ENCODE measurements at places on chromosomes 7 and 10.

DNA sequence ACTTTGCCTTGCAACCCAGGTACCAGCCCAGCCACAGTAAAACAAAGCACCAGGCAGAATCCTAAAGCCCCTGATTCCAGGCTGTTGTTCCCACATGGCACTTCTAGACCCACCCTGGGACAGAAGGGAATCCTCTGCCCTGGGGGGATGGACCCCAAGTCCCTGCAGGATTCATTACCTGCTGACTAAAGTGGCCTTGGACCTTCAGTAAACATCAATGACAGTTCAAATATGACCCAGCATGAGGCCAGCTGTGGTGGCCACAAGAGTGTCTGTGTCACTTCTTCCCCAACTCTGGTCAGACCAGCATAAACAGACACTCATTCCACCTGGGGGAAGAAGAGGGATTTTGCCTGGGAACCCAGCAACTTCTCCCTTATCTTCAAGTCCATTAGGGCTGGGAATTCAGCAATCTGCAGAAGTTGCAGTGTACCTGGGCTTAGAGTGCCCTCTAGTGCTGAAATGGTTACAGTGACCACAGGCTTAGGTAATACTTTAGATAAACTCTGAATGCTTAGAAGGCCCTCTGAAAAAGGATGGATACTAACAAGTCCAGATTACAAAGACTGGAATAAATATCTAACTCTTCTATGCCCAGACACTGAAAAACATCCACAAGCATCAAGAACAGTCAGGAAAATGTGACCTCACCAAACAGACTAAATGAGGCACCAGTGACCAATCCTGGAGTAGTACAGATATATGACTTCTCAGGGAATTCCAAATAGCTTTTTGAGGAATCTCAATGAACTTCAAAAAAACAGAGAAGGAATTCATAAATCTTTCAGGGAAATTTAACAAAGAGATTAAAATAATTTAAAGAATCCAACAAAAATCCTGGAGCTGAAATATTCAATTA lies 108.5 kb upstream of the TMEM168 start:
- DNase-seq = no peak

DNA sequence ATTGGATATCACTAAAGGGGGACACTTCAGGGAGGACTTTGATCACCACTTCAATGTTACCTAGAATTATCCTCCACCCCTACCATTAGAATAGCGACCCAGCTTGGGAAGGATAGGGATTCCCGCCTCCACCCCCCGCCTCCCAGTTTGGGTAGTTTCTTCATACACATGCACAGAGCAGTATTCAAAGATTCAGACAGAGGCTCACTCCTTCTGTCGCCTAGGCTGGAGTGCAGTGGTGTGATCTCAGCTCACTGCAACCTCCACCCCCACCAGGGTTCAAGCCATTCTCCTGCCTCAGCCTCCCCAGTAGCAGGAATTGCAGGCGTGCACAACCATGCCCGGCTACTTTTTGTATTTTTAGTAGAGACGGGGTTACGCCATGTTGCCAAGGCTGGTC lies 1166.1 kb downstream of the TYW1 start:
- no peak for DNase-seq

- no peak for DNase-seq
These were observed 270.0 kb upstream of the PPP2R2D start for GRCh38 chr10:131630772-131631258.

DNA sequence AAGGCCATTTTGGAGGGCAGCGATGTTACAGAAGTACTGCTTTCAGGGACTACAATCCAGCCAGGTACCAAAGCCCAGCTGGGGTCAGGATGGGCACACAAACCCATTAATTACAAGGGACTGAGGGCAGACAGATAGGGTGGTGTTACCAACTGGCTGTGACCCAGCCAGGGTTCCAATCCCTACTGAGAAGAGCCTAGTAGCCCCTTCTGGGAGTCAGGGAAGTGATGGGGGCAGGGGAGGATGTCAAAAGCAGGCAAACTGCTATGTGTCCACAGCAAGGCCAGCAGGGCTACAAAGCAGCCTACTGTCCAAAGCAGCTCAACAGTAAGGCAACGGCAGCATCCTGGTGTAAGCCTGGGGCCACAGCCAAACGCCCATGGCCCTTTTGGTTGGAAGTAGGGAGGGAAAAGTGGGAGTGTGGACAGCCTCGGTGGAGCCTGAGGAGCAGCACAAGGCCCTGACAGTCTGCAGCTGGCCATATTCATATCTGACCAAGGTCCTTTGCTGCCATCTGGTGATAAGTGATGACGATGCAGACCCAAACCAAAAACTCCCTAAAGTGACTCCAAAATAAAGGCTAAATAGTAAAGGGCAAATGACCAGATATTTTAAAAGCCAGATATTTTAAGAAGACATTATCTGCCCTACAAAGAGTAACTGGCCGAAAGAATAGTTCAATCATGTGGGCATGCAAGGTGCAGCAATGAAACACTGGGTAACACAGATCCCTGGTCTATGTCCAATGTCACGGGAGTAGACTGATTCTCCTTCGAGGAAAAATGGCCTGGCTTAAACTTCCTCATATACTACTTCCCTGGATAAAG lies 56.9 kb downstream of the XPNPEP1 start:
- DNase-seq = no peak

GRCh38 chr7:12607134-12607533 lies 36.6 kb downstream of the SCIN start:
- DNase-seq = no peak

- DNase-seq = no peak
These were observed 467 bp downstream of the MMRN2 start for GRCh38 chr10:86956848-86957448.

GRCh38 chr7:3264693-3265339 lies 36.2 kb upstream of the SDK1 start:
- no peak for DNase-seq
